Dermis microvascular lymphatic vessel endothelial cell (primary cell): ENCODE measurements at places on chromosomes 7 and 10. TPM values are rescaled to one million over a fixed set of nuclear protein-coding genes. Genes with fewer than 3 reads are reported as not detected.
A peak's percentile ranks its signal among the peaks of the same experiment; 100 is the strongest.

GRCh38 chr10:50312464-50313437, 61.4 kb upstream of the ASAH2 start:
- DNase-seq: peak; percentile 12

DNA sequence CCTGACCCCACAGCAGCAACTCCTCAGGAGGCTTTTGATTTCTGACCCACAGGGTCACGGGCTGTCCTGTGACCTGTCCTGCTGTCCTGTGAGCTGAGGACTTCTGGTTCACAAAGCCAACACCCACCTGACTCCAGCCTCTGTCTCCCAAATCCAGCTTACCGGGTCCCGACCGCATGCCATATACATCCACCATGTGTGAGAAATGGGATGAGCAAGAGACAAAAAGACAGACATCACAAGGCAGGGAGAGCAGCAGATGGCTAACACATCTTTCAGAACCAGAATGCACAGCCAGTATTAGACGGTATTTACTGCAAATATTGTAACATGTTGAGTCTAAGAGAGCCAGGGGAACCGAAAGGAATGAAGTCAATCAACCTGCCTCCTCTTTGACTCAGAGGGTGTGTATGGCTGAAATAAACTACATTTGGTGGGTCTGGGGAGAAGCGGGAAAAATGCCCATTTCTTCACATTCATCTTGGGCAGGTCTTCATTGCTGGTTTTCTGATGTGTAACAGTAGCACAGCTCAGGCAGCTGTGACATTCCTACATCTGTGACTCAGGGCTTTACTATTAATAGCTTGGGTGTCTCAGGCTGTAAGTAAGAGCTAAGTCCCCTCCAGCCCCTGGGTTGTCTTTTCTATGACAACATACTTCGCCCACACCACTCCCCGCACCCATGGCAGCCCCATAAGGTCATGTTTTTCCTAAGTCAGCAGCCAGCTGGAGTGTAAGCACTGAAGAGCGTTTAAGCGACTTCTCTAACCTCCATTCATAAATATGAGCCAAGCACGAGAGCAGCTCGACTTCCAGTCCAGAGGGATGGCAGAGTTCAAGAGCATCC, 25.0 kb downstream of the ABLIM1 start:
- DNase-seq: peak; percentile 82

DNA sequence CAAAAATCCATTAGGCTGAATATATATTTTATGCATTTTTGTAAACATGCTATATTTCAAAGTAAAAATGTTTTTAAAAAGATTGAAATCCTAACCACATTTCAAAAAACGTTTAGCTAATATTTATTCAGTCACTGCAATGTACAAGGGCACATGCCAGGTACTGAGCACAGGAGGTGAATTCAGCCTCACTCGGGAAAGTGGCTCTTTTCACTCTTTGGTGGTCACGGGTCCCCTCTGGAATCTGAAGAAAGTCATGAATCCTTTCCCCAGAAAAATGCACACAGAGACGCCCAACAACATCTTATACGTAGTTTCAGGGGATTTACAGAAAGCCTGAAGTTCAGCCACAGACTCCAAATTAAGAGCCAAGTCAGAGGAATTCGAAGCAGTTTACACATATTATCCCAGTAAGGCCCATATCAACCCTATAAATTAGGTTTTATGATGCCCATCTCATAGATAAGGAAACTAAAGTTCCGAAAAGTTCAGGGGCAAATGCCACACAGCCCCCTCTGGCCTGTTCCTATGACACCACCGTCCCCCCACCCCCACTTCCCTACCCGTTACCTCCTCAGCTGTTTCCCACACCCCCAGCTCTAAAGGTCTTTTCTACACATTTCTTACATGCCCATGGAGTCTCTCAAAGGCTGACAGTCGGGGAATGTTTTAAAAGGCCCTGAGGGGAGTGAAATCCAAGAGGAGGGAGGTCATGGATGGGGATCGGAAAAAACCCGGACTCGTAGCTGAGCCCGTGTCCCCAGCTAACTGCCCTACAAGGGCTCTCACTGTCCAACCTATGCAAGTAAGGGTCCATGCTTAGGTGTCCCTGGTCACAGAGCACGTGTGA, 9.6 kb upstream of the SVOPL start:
- DNase-seq: no peak

GRCh38 chr7:43752411-43752810, 6.1 kb upstream of the BLVRA start:
- DNase-seq: no peak

GRCh38 chr10:131625041-131625440, 275.8 kb upstream of the PPP2R2D start:
- no peak for DNase-seq

C1QL3 gene
- 0.39 and 0.76 TPM in 2 replicates for total RNA-seq
